ENCODE measurements at places on chromosomes 5 and 9. TPM values are rescaled to one million over a fixed set of nuclear protein-coding genes. Genes with fewer than 3 reads are reported as not detected.

Gene C5orf34
- total RNA-seq = 3.4 TPM

Gene CCT5
- 613 TPM for total RNA-seq

Gene PLPP1
- total RNA-seq = 79.5 TPM

Gene TNC
- 48.6 TPM for total RNA-seq

Gene SPEF2
- total RNA-seq = 1.7 TPM

Gene GPX3
- 21.5 TPM for total RNA-seq

Gene ANKRD31
- total RNA-seq = 0.13 TPM

Gene IL9
- not detected for total RNA-seq

All from aortic smooth muscle cell (primary cell).